ENCODE measurements at places on chromosomes 2 and 18.

DNA sequence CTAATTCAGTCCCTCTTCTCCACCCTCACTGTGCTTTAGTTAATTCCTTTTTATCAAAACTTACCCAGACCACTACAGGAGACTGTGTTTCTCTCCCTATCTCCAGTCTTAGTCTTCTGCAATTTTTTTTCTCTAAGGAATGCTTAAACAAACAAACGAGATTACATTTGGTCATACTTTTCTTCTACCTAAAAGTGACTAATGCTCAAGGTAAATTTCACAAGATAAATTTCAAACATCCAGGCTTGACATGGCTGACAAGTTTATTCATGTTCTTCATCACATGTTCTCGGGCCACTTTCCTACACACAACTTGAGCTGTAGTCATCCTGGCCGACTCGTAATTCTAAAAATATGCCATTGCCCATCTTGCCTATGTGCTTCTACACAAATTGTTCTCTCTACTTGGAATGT is 23.2 kb upstream of the ACSL3 start:
- DNase-seq, result no peak

DNA sequence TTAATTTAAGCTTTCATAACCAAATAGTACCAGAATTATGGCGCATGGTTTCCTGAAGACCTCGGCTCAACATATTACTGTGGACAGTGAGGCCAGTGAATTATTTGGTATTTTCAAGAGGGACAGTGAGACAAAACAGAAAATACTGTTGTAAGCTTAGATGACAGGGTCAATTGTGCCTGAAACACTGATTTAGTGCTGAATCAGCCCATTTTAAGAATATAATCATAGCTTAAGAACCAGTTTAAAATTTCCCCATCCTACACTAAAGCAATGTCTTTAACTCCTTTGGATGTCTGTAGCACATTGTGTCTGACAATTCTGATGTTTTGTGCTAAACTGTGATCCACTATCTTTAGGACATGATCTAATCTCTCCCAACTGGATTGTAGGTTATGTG is 4.6 kb downstream of the ITGA6 start:
- DNase-seq, result no peak

- DNase-seq, result no peak
Observed at GRCh38 chr2:31297751-31298150, 63.8 kb downstream of the EHD3 start.

DNA sequence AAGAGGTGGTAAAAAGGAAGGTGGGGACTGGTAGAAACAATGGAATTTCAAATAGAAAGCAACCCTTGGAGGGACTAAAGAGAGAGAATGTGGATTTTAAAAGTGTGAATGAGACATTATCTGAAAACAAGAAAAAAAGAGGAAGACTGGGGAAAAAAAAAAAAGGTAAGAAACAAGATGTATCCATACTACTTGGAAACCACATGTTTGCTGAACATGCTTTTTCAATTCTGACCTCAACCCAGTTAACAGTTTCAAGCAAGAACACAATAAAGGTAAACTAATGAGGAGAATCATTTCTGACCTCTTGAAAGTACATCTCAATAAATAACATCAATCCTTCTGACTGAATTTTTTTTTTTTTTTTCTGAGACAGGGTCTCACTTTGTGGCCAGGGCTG is 2.6 kb downstream of the FARSB start:
- no peak for DNase-seq

- DNase-seq, result no peak
Observed at GRCh38 chr2:207148020-207148419, 17.7 kb downstream of the KLF7 start.

DNA sequence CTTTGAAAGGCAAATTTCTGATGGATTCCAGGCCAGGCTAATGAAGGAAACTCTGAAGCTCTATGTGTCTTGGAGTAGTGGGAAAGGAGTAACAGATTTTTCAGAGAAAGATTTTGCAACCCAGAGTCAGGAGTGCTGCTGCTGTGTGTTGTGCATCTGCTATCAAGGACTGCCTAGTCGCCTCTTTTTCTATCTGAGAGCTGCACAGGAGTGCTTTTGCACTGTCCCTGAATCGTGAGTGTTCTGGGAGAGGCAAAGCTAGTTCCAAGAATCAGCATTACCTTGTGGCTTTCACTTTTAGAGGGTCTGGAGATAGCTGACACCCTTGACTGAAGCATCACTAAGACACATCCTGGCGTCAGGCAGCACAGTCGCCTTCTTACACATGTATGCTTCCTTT is 336.4 kb downstream of the PARD3B start:
- DNase-seq, result no peak

GRCh38 chr2:23924589-23925359 is 2.1 kb downstream of the ATAD2B start:
- no peak for DNase-seq

DNA sequence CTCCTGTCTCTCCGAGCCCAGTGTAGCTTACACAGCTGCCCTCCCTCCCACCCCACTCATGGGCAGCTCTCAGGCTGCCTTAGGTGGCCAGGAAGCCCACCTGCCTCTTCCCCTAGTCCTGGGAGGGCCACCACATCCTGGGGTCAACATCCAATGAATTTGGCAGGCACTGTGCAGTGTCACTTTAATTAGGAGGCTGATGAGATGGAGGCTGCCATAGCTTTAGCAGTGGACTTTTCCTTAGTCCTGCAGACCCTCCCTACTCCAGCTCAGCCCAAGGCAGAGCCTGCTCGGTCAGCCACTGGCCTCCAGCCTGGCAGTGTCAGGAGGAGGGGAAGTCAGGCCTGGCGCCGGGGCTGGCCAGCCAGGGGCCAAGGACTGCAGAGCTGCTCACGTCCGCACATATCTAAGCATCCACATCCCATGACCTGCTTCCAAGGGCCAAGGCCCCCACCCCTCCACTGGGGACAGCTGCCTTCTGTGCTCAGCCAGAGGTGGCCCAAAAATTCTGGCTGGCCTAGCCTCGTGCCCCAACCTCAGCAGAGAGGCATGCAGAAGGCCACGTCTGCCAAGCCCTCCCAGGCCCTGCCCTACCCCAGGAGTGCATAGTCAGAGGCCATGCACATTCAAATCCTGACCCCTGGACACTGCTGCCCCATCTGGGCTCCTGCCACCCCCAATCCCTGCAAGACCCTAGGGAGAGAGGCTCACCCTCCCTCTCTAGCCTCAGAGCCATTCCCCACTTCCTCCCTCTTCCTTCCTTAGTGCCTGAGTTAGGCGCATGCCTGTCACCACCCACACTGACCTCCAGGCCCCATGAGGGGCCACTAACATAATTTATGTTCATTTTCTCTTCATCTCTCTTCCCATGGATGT is 33.1 kb downstream of the ADRA2B start:
- no peak for DNase-seq

- no peak for DNase-seq
Observed at GRCh38 chr2:39334978-39335377, 91.2 kb upstream of the CDKL4 start.

DNA sequence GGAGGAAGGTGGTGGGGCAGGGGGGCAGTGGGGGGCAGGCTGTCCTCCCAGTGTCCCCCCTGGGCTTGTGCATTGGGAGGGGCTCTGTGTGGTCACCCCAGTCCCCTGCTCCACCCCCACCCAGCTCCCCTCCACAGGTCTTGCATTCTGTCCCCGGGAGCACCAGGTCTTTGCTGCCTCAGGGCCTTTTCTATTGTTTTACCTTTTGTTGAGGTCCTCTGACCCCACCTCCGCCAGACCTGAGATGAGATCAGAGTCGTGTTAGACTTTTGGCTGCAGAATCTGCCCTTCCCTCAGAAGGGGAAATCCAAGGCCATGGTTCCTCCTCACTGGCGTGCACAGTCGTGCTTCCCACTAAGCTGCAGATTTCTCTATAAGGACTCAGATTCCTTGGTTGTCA is 20.8 kb downstream of the ATG4B start:
- no peak for DNase-seq

DNA sequence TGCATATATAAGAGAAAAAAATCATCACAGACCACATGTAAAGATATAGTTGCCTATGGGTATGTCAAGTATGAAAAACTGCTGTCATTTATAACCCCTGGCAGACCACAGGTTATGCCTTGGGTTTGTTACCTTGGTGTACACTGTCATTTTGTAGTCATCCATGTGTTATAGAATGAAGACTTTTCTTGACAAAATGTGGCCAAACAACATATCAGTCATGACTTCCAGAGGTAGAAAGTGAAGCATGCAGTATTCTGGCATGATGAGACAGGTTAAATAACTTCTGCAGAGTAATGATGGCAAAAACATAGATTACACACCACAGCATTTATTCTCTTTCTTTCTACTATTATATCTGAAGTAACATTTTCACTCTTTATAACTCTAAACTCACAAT is 74.9 kb upstream of the NEUROD1 start:
- no peak for DNase-seq

GRCh38 chr18:43866696-43867095 is 589.4 kb upstream of the SYT4 start:
- no peak for DNase-seq

GRCh38 chr2:138536302-138536701 is 34.7 kb downstream of the SPOPL start:
- DNase-seq, result no peak

DNA sequence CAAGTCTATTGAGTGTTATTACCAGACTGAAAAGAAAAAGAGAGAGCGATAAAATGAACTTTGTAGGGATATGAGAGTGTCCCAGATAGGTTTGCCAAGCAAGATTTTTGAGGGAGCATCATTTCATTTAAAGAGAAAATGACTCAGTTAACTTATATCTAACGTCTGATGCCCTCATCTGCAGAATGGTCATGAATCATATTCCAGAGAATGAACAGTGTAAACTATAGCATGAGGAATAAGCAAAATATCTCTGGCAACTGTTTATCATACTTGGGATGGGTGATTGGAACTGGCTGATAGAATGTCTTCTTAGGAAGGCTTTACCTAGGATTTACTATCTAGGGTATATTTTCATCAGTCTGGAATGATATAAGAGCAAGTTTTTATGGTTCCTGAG is 289.4 kb downstream of the CMPK2 start:
- DNase-seq, result no peak

GRCh38 chr2:9824956-9825720 is 18.1 kb upstream of the TAF1B start:
- DNase-seq, result no peak

DNA sequence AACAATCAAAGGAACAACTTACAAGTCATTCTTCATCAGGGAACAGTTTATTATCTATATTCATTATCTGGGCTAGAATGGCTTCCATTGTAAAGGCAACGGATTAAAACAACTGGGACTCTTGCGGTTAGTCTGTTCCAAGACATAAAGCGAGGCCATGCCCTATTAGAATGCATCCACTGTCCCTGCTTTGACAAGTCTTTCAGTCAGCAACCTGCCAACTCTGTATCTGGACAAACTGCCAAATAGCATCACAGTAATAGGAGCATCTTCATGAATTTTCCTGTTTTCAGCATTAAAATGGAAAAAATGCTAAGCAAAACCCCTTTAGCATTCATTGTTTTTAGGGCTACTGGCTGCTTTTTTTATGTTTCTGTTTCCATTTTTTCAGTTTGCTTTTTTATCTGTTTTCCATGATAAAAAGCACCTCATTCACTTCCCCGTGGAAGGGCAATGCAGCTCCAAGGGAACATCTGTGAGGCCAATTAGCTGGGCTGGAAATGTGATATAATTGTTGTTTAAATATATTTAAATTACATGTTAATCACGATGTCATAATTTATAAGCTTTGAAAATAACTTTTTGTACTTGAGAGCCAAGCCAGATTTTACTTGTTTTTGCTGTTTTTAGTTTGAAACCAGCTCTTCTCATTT is 834.3 kb downstream of the CPS1 start:
- no peak for DNase-seq

- no peak for DNase-seq
Observed at GRCh38 chr2:72057308-72057707, 90.4 kb downstream of the CYP26B1 start.

GRCh38 chr2:102030502-102030854 is 38.7 kb downstream of the IL1R2 start:
- DNase-seq, result no peak

DNA sequence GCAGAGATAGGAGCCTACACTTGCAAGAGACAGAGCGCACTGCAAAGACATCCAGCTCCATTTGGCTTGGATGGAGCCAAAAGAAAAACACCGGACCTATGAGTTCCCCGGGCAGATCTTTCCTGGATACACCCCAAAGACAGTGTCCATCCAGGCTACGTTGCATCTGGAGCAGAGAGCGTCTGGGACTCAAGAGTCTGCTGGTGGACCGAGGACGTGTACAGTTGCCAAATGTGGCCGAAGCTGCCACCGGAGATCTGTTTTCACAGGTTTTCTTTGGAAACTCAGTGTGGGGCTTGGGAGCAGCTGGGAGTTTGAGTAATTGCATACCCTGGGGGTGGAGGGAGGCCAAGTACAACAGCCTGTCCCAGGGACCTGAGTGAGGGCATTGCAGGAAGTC is 192.3 kb upstream of the OSR1 start:
- no peak for DNase-seq

Measured in NCI-H2081 treated with DMSO at 0.1 percent for 48 hours (cell line).